ENCODE measurements at places on chromosomes 6 and 20. TPM values are rescaled to one million over a fixed set of nuclear protein-coding genes. Genes with fewer than 3 reads are reported as not detected.

ADGB gene
- total RNA-seq = not detected

GRIK2 gene
- not detected for total RNA-seq

NUS1 gene
- 20.1 TPM for total RNA-seq

SLC22A7 gene
- total RNA-seq = not detected

GTSF1L gene
- total RNA-seq = not detected

DZANK1 gene
- total RNA-seq = 0.84 TPM

CNBD2 gene
- 11.3 TPM for total RNA-seq

FAXC gene
- total RNA-seq = not detected

PGM3 gene
- total RNA-seq = 23.9 TPM

GPR63 gene
- 0.10 TPM for total RNA-seq

HLA-DMB gene
- total RNA-seq = 67.8 TPM

MEA1 gene
- 17.7 TPM for total RNA-seq

TAAR1 gene
- not detected for total RNA-seq

APCDD1L gene
- total RNA-seq = not detected

CNPY3 gene
- total RNA-seq = 77.1 TPM

PTCRA gene
- total RNA-seq = 6.9 TPM

BNIP5 gene
- total RNA-seq = not detected

GLP1R gene
- 0.10 TPM for total RNA-seq

Measured in mononuclear cell (primary cell).